ENCODE measurements at places on chromosomes 1 and 21.

- no peak for DNase-seq
Observed at GRCh38 chr1:243322326-243322725, 66.5 kb downstream of the SDCCAG8 start.

DNA sequence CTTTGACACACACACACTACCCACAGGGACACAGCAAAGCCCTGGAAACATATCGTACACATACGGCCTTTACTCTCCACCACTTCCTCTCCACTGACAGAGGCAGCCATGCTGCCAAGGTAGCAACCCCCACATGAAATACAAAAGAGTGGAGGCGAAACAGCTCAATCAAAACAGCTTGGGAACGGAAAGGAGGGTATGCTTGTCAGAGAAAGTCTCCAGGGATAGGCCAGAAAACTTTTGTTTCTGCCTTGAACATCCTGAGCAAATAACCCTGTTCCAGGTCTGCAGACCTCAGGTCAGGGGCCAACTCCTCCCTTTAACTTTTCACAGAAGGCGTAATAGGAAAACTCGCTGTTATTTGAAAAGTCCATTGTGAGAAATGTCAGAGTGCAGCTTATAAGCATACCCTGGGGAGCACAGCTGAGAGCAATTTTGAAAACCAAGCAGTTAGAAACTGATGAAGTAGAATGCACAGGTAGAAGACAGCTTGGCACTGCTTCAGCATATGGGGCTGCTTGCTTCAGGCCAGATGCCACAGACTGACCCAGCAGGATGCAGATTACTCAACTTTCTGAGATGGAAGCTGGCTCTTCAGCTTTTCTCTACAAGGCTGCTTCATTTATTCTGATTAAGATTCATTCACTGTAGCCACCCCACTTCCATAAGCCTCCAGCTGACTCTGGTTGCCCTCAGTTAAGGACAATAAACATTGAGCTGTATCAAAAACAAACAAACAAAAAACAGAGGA lies 18.0 kb downstream of the KIAA0319L start:
- peak; percentile 25 for DNase-seq

- no peak for DNase-seq
Observed at GRCh38 chr1:107264561-107264960, 123.7 kb downstream of the NTNG1 start.

- no peak for DNase-seq
Observed at GRCh38 chr1:185696422-185697150, 37.6 kb upstream of the HMCN1 start.

- DNase-seq, result no peak
Observed at GRCh38 chr1:6008696-6009095, 16.5 kb upstream of the NPHP4 start.

DNA sequence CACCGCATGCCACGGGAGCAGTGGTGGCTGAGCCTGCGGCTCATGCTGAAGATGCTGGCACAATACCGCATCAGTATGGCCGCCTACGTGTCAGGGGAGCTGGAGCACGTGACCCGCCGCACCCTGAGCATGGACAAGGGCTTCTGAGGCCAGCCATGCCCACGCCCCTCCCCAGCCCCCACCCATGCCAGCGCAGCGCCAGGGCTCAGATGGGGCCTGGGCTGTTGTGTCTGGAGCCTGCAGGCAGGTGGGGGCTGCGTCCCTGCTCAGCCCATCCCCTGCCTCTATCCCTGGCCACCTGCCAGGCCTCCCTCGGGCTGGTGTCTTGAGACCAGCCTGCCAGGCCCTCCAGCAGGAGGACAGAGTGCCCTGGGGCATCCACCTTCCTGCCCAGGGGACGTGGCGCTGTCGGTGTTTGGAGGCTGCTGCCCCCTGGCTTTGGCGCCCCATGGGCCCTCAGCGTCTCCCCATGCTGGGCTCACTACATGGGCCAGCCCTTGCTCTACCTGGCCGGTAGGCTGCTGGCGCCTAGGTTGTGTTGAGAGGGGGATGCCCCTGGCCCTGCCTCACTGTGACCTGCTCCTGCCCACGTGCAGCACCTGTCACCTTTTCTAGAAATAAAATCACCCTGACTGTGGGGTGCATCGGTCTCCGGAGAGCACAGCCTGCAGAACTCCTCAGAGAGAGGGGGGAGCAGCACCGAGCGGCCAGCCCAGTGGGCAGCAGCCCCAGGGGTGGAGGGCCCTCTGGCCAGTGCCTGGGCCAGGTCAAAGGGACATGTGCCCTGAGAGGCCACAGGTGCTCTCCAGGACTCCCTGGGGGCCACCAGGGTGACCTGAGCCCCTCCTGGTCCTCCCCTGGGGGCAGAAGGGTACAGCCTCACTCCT lies 12.2 kb downstream of the CFAP410 start:
- no peak for DNase-seq

GRCh38 chr1:6477039-6477820 lies 11.3 kb upstream of the TNFRSF25 start:
- DNase-seq, result no peak

DNA sequence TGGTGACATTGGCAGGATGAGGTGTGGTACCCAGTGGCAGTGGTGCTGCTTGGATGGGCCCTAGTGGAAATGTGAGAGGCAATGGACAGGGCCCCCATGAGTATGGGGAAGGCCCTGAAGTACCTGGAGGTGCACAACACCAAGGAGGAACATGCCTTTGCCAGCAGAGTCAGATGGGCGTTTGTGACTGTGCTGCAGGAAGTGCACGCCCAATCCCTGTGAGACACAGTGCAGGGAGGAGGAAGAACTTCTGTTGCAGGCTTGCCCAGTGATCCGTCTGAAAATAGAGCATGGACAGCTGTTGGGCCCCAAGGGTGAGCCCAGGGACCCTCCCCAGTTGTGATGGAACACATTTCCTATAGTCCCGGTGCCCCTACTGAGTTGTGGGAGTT lies 42.7 kb downstream of the GJA5 start:
- peak; percentile 20 for DNase-seq

DNA sequence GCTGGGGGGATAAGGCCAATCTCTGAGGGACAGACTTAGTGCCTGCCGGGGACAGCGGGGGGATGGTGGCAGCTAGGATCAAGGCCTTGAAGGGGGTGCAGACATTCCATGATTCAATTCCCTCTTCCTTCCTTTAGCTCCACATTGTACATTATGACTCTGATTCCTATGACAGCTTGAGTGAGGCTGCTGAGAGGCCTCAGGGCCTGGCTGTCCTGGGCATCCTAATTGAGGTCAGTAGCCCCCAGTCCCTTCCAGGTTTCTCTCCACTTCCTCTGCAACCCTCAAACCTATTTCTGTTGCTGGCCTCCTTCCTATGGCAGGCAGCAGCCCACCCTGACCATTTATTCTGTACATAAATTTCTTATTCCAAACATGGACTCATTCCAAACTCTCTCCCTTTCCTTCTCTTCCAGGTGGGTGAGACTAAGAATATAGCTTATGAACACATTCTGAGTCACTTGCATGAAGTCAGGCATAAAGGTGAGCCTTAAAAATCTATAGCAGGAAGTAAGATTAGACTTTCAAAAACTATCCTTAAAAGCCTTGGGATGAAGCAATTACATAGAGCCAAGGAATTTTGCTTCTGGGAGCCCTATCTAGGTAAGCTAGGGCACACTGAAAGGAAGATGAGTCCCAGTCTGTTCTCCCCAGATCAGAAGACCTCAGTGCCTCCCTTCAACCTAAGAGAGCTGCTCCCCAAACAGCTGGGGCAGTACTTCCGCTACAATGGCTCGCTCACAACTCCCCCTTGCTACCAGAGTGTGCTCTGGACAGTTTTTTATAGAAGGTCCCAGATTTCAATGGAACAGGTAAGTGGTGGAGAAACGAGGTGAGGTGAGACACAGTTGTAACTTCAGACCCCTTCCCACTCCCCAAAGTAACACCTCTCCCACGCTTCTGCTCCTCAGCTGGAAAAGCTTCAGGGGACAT lies 5.1 kb downstream of the CA14 start:
- DNase-seq, result no peak

DNA sequence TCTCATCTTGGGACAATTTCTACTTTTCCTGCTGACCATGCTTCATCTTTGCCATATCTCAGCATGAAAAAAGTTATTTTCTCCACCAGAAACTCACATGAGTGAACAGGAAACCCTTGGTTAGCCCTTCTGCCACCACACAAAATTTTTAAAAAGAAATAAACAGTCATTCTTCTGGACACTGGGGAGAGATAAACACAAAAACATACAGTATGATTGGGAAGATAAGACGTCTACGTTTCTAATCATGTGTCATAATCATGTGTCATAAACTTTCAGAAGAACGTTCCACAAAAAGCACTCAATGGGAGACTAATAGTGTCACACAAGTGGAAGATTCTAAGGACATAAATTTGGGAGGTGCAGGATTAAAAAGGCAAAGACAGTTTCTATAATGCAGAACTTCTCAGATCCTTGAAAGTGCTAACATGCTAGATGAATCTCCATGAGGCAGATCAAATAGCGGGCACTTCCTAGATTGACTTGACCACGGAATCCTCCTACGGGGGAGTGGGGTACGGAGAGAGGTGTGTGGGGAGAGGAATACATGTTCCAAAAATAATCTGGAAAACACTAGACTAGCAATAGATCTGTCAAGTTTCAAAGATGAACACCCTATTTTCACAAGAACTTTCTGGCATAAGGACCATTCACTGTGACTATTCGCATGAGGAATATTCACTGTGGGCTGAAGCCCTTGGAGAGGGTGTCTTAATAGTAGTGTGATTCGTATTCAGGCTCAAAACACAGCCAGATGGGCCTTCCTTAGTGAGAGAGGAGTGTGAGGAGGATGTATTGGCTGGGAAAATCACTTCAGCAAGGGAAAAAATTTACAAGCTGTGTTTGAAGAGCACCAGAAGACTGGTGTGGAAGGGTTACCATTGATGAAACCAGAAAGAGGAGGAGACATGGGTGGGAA lies 206.7 kb downstream of the SETD4 start:
- no peak for DNase-seq

DNA sequence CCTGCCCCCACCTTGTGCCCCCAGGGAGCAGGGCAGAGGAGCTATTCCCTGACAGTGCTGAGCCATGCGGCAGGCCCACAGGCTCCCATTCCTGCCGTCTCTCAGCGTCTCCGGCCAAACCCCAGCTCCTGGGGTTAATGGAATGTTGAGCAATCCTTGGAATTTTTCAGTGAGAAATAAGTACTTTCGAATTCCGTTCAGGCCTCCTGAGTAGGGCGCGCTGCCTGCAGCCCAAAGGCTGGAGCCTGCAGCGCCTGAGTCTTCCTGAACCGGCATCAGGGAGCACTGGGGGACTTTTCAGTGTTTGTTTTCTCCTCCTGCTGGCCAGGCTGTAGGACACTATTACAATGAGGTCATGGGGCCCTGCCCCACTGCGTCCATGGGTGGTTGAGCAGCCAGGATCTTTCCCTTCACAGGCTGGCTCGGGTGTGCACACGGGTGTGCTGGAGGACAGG lies 33.3 kb upstream of the CSF1 start:
- DNase-seq, result no peak

DNA sequence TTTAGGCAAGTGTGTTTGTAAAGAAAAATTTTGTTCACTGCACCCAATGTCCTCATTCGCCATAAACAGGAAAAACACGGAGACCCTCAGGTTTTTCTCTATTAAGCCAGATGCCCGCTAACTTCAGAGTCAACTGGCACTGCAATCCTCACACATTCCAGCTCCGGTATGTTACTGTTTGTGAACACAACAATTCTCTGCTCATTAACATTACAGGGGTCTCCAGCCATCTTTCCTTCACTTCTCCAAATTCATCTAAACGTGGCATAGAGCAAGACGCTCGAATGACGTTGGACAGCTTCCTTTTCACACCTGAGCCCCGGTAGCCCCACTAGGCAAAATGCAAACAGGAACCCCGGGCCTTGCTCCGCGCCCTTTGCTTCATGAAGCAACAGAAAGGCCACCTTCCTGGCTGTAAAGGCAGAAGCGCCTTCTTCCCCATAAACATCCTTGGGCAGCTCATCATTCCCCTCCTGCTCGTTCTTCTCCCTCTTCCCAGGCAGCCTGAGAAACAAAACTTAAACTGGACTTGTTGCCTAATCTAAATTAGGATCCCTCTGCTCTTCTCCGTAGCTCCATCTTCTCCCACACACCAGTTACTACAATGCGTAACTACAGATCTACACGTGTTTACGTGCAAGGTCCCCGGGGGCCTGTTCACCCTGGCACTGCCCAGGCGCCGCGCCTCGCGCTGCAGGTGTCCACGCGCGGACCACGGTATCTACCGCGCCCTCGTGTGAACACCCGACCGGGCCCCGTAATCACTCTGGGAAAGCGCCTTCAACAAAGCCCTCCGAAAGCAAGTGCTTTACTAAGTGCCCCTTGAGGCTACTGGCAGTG lies 1.2 kb downstream of the LBR start:
- DNase-seq, result peak; percentile 52

- no peak for DNase-seq
Observed at GRCh38 chr1:164783778-164784555, 225.0 kb downstream of the PBX1 start.

DNA sequence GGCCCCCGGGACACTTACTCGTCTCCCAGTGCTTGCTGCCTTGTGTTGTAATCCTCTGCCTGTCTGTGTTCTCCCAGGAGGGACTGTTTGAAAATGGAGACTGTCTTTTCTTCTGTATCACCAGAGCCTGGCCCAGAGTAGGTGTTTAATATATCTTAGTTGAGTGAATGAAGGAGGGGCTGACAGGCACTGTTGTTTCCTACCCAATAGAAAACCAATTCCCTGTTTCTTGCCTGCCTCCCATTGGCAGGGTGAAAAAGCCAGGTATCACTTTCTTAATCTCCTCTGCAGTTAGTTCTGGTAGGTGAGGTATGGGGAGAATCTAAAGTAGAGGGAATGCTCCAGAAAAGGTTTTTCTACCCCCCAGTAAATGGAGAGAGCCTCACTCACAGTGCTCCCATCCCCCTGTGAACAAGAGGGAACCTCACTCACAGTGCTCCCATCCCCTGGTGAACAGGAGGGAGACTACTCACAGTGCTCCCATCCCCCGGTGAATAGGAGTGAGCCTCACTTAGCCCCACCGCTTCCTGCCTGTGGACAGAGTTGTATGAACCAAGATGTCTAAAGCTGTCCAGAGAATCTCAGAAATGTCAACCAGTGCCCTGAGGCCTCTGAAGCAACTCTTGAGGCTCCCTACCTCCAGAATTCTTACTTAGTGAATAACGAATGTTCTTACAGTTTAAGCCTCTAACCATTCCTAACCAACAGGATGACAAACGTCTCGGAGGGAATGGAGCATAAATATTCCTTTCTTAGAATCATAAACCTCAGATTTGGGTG lies at the start of gene GJA5:
TSS of gene GJA5 (minus strand) at position 122 of the 780 bp plus-strand sequence. CDS start 1,364 bp downstream, outside the sequence.
- DNase-seq, result no peak

GRCh38 chr1:222284466-222284865 lies 263.4 kb downstream of the HHIPL2 start:
- DNase-seq, result no peak

DNA sequence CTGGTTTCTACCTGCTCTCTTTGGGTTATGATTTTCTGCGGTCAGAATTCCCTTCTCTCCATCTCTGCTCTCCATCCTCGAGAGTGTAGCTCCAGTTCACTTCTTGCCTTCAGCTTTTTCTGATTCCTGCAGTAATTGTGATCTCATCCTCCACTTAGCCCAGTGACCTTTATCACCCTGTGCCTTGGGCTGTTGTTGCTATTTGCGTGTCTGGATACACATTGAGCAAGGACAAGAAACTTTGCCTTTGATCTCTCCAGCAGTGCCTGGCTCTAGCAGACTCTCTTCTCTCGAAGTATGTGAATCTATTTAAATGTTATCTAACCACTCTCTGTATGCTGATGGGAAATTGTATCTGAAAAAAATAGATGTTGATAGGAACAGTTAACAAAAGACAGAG lies 76.4 kb upstream of the MARK1 start:
- DNase-seq, result no peak

All from CD4-positive, alpha-beta T cell treated with Interleukin-1 beta for 1 hour (primary cell).